ENCODE measurements at places on chromosomes 7 and 10.

DNA sequence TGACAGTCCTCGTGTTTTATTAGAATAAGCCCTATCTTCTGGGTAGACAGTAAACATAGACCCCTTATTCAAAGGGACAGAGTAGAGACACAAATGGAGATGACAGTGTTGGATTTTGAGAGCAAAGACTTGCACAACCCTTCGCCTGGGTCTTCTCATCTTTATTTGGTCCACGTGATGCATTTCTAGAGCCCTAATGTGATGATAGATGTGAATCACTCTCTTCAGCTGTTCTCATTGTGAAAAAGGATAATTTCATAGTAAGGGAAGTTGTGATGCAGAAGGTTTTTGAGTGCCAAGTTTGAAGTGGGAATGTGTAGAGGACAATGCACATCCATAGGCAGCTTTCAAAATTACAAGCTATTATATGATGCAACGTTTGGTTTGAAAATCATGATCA is 86.3 kb downstream of the CREB5 start:
- no peak for DNase-seq

GRCh38 chr10:117053482-117053881 is 48.5 kb upstream of the SHTN1 start:
- no peak for DNase-seq

- DNase-seq, result no peak
Measured at GRCh38 chr10:78550090-78550489, 516.4 kb downstream of the RPS24 start.

- DNase-seq, result no peak
Measured at GRCh38 chr10:78394047-78394446, 360.4 kb downstream of the RPS24 start.

GRCh38 chr10:55146032-55146431 is 345.0 kb upstream of the PCDH15 start:
- peak; percentile 75 for DNase-seq

- DNase-seq, result no peak
Measured at GRCh38 chr7:94452239-94452638, 57.4 kb upstream of the CASD1 start.

GRCh38 chr7:437329-438251 is 82.1 kb downstream of the PDGFA start:
- no peak for DNase-seq

DNA sequence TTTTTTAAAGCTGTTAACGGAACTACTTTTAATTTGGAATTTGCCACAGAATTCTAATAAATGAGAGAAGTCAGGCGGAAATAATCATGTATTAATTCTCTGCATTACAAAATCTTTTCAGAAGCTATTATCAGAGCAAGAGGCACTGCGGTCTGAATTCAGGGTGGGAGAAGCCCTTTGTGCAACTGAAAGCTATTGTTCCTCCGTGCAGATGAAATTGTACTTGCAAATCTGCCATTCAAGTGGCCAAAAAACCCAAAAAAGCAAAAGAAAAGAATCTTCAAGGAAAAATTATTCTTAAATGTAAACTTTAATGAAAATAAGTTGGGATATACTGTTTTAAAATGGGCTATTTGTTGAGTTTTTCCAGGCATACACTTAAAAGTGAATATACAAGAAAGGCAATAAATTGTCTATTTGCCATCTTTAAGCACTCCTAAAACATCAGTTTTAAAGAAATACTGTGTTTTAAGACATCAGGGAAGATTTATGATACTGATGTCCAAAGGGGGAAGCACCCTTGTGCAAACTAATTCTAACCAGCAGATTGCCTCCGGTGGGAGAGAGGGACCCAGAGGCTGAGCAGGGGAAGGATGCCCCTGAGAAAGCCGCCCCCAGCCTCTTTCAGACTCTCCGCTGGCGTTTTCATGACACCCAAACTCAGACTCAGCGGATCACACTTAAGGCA is 351.2 kb downstream of the DNAJB6 start:
- DNase-seq, result no peak

GRCh38 chr10:112515852-112516251 is 68.8 kb downstream of the VTI1A start:
- no peak for DNase-seq

- peak; percentile 84 for DNase-seq
Measured at GRCh38 chr7:123747620-123748141, 1.1 kb downstream of the WASL start.

DNA sequence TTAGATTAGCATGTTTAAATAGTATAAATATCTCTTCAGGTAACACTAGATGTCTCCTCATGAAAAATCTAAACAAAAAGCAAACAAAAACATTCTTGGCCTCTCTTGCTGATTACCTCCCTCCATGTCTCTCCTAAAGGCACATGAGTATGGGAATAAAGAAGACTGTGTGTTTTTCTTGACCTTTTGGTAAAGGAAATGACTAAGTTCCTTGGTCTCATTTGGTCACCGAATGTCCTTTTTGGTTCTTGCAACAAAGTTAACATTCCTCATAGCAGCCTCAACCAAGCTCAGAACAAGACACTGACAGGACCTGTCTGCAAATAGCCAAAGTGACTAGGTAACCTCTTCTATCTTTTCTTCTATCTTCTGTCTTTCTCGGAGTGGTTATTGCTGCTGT is 35.5 kb downstream of the POM121L12 start:
- DNase-seq, result peak; percentile 63

- no peak for DNase-seq
Measured at GRCh38 chr10:131435760-131436457, 124.4 kb upstream of the TCERG1L start.

GRCh38 chr10:98694883-98695282 is 248.1 kb upstream of the HPS1 start:
- DNase-seq, result no peak

DNA sequence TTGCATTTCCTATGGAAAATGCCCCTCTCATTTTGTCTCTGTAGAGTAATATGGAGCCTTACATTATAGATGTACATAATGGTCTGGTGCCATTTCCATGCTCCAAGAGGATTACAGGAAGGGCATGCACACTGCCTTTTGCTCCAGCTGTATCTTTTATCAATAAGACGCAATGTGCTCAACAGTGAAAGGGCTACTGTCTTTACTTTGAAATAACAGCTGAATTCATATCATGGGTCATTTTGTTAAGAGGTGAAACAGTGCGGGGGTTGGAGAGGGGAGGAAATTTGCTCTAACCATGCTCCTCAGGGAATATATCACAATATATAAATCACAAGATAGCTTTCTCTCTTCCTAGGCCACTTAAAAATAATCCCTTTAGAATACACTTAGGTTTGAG is 77.7 kb downstream of the ICA1 start:
- no peak for DNase-seq

GRCh38 chr10:103584216-103585010 is 90.9 kb downstream of the NEURL1 start:
- DNase-seq, result no peak

DNA sequence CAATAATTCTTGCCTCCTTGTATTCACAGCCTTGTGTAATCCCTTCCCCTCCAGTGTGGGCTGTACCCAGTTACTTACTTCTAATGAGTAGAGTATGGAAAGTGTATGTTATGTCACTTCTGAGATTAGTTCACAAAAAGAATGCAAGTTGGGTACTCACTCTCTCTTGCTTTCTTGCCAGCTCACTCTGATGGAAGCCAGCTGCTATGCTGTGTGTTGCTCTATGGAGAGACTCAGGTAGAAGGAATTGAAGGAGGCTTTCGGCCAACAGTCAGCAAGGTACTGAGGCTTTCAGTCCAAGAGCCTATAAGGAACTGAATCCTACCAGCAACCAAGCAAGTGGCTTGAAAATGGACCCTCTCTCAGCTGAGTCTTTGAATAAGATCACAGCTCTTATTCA is 9.7 kb upstream of the BICC1 start:
- DNase-seq, result no peak

- no peak for DNase-seq
Measured at GRCh38 chr7:77690289-77690688, 6.0 kb upstream of the RSBN1L start.

DNA sequence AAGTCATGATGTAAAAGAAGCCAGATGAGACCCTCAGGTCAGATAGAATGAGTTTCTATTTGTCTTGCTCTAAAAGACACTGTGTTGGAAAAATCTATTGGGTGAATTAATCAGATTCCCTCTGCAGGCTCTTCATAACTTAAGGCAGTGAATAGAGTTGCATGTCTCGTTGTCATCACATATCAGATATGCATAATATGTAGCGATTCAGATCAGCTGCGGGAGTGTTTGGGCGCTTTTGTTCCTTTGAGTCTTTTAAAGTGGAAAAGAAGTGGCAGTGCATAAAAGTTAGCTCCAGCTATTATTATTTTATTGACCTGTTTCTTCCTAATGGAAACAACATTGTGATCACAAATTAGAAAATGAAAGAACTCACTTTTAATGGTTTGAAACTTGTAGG is 84.4 kb downstream of the CDK14 start:
- DNase-seq, result no peak

GRCh38 chr10:125166658-125167057 is 6.3 kb upstream of the CTBP2 start:
- no peak for DNase-seq

- no peak for DNase-seq
Measured at GRCh38 chr7:90994601-90995000, 269.6 kb upstream of the FZD1 start.

DNA sequence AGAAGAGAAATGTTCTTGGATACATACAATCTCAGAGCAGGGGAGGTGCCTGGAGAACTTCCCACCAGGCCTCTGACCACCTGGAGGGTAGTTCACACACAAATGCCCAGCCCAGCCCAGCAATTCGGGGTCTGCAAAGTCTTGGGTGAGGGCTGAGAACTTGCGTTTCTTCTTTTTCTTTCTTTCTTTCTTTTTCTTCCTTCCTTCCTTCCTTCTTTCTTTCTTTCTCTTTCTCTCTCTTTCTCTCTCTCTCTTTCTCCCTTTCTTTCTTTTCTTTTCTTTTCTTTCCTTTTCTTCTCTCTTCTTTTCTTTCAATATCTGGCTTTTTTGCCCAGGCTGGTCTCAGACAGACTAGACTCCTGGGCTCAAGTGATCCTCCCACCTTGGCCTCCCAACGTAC is 22.4 kb downstream of the NPC1L1 start:
- DNase-seq, result no peak

GRCh38 chr10:127921075-127921752 is 14.3 kb downstream of the PTPRE start:
- DNase-seq, result no peak

DNA sequence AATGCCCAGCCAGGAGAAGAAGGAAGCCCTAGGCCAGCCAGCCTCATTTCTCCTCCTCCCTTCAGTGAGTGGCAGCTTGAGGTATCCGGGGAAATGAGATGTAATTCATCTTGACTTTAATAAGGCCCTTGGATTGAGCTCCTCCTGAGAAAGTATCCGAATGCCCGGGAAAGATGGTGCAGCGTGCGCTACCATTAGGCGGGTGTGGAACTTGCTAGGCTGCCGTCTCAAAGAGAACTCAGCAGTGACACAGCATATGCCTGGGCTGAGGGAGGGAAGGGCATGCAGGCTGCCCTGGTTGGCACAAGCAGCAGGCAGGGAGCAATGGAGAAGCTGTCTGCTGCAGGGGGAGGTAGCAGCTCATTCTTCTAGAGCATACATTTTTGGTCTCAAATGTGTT is 659.8 kb upstream of the FOXK1 start:
- DNase-seq, result no peak

DNA sequence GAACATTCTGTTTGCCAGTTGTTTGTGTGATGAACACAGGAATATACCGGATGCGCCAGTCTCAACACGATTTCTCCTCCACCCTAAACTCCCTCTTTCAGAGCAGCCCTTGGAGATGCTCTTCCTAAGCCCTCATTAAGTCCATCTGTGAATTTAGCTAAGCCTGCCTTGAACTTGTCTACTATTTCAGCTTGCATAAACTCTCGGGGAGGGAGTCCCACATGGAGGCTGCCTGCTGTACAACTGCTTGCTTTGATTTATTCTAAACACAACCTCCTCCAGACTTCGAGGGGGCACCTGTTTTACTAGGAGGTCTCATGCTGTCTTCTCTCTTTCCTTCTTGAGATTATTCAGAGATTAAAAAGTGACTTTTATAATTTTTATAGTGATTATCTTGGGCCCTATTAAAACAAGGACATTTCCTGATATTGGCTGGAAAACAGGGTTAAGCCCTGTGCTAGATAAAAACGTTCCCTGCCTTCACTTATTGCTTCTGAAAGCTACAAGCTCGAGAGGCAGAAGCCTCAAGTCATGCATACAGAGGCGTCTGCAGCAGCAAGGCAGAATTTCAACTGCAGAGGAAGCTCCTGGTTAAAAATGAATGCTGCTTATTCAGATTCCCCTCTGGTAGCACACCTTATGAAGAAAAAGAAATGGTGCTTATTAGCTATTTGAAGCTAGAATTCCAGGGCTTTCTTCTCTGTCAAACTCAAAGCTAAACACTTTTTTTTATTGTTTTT is 174.3 kb downstream of the FANK1 start:
- DNase-seq, result no peak

DNA sequence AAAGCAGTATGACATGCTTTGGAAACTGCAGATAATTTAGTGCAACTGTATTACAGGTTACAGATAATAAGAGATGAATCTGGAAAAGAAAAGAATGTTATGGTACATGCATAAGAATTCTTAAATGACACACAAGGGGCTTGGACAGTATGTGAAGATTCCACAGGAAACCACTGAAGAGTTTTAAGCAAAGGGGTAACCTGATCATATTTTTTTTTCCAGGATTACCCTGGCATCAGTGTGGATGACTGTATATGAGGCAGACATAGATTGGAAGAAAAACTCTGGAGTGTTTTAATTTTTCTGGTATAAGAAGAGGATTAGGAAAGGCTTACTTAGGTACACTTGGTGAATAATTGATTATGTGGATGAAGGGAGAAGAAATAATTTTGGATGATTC is 8.1 kb downstream of the TFPI2 start:
- DNase-seq, result no peak

DNA sequence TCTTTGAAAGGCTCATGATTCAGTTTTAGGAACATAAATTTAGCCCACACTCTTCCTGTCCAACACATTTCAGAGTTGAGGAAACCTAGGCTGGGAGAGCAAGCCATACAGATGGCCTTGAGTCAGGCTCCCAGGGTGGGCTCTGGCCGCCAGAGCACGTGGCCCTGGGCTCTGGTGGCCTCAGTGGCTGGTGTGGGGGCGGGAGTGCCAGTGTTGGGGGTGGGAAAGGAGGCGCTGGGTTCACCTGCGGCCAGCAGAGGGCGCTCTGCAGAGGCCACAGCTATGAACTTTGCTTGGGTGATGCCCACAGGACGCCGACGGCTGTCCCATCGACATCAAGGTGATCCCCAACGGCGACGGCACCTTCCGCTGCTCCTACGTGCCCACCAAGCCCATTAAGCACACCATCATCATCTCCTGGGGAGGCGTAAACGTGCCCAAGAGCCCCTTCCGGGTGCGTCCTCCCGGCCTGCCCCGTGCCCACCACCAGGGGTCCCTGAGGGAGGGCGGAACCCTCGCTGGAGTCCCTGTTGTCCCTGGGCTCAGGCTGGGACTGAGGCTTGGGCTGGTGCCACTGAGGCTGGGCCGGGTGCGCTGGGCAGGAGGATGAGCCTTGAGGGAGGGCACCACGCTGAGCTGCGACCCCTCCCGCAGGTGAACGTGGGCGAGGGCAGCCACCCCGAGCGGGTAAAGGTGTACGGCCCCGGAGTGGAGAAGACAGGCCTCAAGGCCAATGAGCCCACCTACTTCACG is 11.9 kb downstream of the FLNC start:
- DNase-seq, result peak; percentile 36

Measured in HT1080 (cell line).